ENCODE measurements at places on chromosomes 2 and 18.
A peak's percentile ranks its signal among the peaks of the same experiment; 100 is the strongest.

DNA sequence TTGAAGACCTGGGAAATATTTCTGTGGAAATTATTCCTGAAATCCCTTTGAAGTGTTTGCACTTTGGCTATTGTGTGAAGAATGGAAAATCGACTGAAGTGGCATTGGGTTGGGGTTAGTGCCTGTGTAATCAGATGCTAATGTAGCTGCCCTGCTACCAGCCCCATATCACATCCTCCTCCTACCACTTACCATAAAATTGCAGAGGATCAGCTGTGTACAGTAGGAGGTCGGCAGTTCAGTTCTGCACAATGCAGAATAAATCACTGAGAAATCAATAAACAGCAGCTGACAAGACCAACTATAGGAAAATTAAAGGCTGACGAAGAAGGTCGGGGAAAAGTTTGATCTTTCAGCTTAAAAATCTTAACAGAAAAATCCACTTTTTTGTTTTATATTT lies 440.9 kb downstream of the PTPRM start:
- no peak for DNase-seq

DNA sequence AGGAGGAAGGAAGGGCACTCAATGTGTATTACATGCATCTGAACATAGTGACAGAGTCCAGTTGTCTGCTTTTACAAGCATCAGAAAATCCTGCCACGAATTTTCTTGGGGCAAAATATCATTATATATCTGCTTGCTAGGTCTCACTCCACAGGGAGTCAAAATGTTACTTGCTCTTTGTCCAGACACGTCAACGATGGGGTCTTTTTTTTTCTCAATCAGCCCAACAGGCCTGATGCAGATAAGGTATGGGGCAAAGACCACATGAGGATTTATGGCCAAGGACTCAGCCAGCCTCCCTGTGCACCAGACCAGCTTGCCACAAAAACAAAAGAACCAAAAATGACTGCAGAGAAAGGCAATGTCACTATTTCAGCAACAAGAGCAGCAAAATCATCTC lies 323.4 kb upstream of the PKDCC start:
- DNase-seq: no peak

GRCh38 chr2:226742347-226742746 lies 57.3 kb downstream of the IRS1 start:
- no peak for DNase-seq

DNA sequence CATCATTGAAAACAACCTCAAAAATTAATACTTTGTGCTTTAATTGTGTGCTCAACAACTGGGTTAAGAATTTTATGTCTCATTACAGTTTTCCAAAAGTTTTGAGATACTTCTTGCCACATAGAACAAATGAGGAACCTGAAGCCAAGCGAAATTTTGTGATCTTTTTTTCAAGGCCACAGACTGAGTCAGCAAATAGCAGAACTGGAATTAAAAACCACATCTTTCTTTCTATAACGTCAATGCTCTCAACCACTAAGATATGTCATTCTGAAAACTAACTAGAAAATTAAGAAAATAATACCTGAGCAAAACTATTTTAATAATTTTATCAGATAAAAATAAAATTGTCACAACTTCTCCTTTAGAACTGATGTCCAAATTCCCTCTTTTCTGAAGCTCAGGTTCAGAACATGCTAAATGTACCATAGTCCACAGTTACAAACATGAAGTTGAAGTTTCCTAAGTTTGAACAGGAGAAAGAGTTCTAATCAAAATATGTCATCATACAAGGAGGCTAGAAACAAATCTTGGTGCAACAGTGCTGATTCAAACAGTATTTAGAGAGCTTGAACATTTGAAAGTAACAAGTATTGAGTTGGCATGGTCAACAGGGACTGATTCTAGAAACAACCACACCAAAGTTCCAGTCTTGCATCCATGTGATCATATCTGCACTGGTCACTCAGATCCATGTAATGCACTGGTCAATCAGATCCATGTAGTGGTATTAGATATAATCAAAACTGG lies 27.6 kb upstream of the CALCRL start:
- no peak for DNase-seq

DNA sequence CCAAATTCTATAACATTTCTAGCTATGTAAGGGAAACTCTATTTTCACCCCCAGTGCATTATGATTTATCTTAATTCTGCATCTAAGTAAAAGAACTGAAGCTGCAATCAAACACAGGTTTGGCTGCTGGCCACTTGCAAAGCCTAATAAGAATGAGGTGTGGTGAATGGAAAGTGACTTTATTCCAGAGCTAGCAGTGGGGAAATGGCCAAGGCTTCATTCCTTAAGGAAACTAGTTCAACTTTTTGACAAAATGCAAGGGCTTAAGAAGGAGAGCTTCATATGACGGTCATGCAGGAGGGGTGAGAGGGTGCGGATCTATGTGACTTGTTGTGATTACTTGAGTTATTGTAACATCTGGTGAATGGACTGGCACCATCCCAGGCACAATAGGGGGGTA lies 1802.0 kb downstream of the SUCLG1 start:
- DNase-seq: no peak

- no peak for DNase-seq
Measured at GRCh38 chr2:66869076-66869475, 434.2 kb downstream of the MEIS1 start.

GRCh38 chr2:220117025-220117424 lies 489.6 kb downstream of the SLC4A3 start:
- DNase-seq: no peak

DNA sequence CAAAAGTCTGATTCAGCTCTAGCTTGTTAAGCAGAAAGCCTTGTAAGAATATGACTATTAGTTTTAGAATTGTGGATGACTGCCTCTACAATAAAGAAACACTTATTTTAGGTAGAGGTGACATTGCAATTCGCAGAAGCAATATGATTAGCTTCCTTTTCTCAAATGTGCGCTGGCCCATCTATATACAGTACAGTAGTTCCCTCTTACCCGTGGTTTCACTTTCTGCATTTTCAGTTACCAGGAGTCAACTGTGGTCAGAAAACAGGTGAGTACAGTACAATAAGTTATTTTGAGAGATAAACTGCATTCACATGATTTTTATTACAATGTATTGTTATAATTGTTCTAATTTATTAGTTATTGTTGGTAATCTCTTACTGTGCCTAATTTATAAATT lies 405.1 kb downstream of the GPD2 start:
- DNase-seq: no peak

DNA sequence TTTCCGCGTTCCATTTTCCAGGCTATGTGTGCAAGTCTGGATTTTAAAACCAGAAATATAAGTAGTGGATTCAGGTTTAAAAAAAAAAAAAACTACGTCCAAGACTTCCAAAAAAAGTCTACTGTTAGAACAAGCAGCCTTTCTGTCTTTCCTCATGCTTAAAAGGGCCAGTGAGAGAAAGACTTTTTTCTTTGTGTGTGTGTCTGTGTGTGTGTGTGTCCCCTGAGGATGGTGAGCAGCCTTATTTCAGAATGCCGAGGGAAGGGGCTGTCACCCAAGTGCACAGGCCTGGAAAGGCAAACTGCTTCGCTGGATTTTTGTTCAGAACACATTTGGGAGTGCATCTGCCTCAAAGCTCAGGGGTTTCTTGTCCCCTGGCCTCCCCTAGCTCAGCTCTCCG lies 98.8 kb downstream of the ZBTB7C start:
- DNase-seq: no peak

GRCh38 chr2:218780851-218781690 lies 876 bp upstream of the CYP27A1 start:
- DNase-seq: no peak

GRCh38 chr2:201644001-201644400 lies 698 bp upstream of the TMEM237 start:
- DNase-seq: no peak

- DNase-seq: no peak
Measured at GRCh38 chr2:112074506-112074905, 19.4 kb downstream of the TMEM87B start.

DNA sequence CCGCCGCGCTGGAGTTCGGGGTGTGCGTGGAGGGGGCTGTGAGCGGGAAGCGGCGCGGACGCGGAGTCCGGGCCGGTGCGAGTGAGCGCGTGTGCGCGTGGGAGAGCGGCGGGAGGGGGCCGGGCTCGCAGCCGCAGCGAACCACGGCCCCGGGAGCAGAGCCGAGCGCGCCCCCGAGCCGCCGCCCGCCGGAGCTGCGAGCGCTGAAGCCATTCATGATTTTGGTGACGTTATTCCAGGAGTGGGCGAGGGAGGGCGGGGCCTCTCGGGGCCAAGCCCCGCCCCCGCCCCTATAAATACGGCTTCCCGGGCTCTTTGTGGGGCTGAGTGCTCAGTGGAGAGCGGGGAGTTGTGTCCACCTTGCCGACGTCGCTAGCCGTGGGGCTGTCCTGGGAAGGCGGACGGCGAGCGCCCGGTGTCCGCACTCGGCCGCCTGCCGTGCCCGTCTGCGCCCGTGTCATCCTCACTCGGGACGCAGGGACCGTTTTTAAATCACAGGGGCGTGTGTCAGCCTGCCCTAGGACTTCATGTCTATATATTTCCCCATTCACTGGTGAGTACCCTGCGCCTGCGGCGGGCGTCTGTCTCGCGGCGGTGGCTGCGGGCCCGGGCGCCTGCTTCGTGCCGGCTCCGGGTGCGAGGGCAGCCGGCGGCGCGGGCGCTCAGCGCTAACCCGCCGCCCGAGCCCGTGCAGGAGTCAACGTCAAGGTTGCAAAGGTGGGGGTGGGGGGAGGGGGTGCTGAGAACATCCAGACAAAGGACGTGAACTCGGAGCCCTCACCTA lies at the start of gene LBH:
Gene LBH, plus strand, starts transcription at position 323 of the 784 bp plus-strand sequence. Its CDS starts 205 bp downstream, at position 528.
- peak; percentile 92 for DNase-seq

GRCh38 chr18:76380127-76380729 lies 114.8 kb downstream of the ZNF516 start:
- no peak for DNase-seq

DNA sequence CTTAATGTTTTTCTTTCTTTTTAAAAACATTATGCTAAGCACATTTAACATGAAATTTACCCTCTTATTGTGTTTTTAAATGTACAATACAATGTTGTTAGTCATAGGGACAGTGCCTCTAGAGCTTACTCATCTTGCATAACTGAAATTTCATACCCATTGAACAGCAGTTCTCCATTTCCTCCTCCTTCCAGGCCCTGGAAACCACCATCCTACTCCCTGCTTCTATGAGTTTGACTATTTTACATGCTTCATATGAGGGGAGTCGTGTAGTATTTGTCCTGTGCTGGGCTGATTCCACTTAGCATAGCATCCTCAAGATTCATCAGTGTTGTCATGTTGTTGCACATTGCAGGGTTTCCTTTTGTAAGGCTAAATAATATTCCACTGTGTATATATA lies 92.6 kb downstream of the SPATS2L start:
- no peak for DNase-seq

- peak; percentile 71 for DNase-seq
Measured at GRCh38 chr2:119517433-119517832, 6.8 kb downstream of the SCTR start.

- DNase-seq: no peak
Measured at GRCh38 chr2:54927085-54927750, 123.0 kb downstream of the RTN4 start.

DNA sequence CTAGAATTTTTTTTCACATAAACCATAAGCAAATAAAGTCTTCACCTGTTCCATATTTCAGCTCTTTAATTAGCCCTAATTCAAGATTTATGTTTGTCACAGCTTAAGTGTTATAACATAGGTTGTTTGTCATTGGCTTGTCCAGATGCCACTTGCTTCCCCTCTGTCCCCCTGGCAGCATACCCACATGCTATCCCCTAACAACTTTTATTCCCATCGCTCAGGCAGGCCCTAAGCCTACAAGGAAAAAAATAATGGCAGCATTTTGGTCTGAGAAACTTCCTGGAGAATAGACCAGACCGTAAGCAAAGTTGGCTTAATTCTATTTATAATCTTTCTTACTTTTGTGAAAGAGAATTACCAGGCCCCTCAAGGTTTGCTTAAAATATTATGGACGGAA lies 173.9 kb downstream of the DNAH6 start:
- no peak for DNase-seq

GRCh38 chr2:143355870-143356269 lies 226.7 kb downstream of the ARHGAP15 start:
- no peak for DNase-seq

DNA sequence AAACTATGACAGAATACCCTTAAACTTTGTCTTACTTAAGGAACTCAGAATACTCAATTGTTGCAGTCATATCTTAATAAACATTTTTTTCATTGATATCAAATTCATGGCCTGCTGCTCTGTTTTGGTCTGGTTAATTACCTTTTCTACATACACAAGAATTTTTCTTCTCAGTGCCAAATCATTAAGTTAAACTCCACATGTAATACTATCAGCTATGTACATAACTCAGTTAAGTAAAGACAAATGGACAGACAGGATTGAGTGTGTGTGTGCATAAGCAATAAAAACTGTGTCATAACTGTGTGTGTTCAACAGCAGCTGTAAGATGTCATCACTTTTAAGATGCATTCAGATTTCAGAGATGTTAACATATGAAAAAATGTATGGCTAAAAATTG lies 34.4 kb downstream of the VRK2 start:
- no peak for DNase-seq
